RPMI7951 (cell line): ENCODE measurements at places on chromosomes 6 and 20.

GRCh38 chr6:15409301-15410125, 163.6 kb downstream of the JARID2 start:
- no peak for DNase-seq

- peak; percentile 25 for DNase-seq
These were observed 2.9 kb downstream of the MAP7 start for GRCh38 chr6:136547336-136547735.

DNA sequence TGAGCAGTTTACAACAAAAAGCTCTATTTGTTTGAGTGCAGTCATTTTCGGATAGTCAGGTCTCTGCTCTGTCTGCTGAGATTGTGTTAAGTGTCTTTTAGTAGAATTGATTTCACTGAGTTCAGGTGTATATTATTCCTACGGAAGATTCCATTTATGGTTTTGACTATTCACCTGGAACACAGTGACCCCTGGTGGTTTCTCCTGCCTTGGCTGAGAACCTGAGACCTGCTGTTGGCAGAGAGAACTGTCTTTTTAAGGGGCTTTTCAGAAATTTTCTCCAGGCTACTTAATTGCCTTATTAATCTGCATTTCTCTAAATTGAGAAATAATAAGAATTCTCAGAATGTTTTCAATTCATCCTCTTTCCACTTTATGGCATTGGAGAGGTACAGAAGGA, 508.0 kb downstream of the TBC1D32 start:
- DNase-seq = peak; percentile 11

DNA sequence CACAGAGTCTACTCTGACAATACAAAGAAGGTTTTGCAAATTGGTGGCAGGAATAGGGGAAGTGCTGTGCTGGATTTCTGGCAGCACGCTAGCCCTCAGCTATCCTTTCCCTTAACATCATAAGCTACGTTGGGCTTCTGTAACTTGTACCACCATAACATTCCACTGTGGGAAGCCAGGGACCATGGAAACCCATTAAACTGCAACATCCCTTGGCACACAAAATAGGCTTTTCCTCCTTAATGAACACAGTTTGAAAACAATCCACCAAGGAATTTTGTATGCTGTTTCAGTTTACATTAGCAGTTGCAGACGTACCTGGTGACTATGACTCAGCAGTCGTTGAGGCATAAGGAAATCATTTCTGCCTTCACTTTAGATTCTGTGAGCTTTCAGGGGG, 203.9 kb upstream of the RAB32 start:
- DNase-seq = peak; percentile 15

DNA sequence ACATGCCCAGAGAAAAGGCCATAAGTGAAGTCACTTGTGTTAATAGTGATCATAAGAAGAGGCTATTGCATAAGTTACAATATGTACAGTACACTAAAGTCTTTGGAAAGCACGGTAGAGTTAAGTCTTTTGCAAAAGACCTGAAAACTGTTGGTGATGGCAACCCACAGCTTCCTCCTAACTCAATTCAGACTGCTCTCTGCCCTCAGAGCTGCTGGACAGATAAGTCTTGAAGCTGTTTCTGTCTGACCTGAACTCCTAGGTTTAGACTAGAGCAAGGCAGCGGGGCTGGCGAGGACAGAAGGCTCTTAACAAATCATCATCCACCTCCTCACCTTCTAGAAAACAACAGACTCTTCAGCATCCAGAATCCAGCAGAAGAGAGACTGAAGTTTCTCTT, 125.4 kb downstream of the CD24 start:
- no peak for DNase-seq

DNA sequence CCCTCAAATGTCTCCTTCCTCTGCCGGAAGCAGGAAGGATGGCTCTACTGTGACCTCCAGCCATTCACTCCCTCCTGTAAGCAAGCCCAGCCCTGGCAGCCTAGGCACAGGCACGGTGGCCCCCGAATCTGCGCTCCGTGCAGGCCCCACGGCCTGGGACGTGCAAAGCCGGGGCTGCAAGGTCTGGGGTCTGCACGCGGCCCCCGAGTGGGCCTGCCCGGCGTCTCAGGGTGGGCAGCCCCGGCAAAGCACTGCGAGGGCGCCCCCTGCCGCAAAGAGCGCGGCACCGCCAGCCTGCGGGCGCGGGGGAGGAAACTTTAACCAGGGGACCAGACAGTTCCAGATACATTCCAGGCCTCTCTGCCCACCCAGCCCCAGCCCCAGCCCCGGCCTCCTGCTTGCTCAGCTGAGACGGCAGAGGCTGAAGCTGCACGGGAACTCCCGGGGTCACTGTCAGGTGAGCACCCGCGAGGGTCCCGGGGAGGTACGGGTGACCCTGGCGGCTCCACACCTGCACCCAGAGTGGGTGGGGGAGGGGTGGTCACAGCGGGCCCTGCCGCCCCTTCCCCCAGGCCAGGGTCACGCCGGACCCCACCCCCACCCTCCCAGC, 98.8 kb downstream of the ASXL1 start:
- DNase-seq = peak; percentile 26

DNA sequence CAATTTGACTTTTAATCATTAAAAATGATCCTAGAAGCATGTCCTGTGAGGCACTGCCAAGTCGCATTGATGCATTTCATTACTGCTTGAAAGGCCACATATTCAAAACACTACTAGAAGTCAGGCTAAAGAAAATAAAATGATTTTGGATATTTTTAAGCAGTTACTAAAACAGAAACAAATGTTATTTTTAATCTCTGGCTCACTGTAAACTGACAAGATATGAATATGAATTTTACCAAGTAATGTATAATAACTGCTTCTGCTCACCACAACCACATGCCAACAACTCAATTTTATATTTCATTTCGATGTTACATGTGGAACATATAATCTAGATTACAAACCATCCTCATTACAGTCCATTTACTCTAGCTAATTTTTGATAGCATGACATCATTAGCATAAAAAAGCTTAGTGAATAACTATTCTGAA, 90.6 kb downstream of the ATXN1 start:
- no peak for DNase-seq

DNA sequence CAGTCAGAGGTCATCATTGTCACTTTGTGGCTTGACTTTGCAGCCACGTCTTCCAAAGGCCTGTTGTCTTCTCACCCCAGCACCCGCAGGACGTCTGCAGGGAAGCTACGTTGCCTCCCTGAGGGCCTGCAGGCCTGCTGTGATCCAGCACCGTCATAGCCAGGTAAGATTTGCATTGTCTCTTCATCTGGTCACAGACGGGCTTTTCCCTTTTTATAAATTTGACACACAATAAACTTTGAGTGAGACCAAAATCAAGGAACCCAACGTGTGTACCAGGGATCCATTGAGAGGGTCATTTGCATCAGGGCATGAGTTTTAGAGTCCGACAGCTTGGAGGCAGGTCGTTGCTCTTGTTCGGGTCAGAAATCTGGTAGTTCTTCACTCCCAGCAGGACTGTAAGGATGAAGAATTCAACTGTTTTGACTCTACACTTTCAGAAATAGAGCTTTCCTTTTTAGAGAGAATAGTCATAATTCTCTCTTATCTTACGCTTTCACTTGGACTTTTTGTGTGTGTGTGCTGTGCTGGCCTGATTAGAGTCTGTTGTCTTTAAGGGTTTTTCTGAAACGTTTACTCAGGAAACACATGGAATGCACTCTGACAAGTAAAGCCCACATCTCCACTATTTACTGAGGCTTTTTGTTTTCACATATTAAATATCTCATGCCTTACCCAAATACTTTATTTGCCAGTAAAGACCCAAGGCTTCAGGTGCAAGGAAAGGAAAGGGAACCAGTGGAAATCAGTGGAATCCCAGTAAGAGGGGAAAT, 177.2 kb upstream of the TAB2 start:
- DNase-seq = no peak

GRCh38 chr6:149044528-149044927, 273.0 kb upstream of the TAB2 start:
- DNase-seq = no peak

DNA sequence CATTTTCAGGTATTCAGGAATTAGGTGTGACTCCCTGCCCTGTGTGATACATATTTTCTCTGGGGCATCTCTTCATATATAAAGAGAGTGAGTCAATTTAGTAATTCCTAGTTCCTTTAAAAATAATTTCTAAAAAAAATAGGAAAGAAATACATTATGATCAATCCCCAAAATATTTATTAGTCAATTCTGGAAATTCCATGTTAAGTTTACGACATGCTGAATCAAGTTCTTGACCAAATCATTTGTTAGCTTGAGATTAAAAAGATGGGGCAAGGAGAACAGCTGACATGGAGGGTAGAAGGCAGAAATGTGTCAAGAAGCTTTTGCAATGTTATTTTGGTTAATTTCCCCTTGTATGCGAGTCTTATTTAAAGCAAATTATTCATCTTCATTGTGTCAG, 22.7 kb upstream of the PRDM1 start:
- DNase-seq = no peak

- no peak for DNase-seq
These were observed 26.0 kb upstream of the KIF3B start for GRCh38 chr20:32251470-32251869.

DNA sequence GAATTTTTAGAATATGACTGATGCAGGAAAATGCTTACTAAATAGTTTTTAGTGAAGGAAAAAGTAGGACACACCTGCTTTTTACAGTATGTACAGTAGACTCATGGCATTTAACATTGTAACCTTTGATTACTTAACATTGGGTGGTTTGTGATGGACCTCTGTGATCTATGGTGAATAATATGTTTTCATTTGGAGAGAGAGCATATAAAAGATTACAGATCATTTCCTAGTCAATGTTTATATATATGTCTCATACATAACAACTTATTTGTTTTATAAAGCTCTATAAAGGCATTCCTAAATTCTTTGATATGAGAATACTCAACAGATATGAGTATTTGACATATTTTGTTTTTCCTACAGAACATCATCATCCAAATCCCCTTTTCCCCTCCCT, 129.3 kb upstream of the PDE7B start:
- no peak for DNase-seq

DNA sequence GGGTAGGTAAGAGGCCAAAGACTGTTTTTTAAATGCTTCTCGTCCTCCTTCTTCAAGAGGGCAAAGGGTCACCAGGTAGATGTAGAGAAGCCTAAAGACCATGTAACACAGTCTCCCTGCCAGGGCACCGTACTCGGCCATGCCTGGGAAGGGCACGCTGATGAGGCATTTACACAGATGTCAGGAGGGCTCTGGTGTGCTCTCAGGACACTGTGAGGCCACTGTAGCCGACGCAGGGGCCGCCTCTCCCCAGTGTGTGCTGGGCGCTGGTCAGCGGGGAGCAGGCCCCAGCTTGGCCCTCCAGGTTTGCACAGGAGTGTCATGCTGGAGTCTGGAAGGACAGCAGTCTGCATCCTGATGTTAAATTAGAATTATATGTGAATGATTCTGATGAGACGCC, 7.1 kb upstream of the MTG2 start:
- DNase-seq = no peak

DNA sequence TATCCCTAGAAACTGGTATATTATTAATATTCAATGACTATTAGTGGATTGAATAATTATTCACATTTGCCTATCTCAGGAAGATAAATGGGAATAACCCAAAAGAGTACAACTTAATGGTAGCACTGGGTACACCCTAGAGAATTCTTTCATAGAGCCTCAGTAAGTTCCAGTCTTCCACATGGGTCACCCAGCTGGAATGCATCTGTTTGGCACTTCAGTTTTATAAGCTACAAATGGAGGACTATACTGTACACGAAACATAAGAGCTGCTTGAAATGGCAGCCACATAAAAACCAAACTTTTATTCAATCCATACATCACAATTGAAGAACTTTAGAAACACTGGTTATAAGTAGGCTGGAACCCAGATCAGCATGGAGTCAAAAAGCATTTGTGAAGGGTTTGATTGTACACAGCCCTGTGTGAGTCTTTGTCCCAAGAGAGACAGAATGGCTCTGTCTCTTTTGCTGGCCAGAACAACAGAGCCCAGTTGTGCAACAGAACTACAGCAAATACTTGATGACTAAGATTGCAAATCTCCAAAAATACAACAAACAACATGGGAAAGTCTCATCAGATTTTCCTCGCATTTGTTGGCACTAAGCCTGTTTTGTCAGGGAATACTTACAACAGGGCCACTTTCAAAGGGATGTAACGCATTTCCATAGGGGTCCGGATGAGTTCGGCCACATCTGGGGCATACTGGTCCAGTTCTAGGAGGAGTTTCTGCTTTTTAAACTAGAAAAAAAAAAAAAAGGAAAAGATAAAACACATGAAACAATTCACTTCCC, 39.5 kb downstream of the PIGU start:
- DNase-seq = peak; percentile 64

DNA sequence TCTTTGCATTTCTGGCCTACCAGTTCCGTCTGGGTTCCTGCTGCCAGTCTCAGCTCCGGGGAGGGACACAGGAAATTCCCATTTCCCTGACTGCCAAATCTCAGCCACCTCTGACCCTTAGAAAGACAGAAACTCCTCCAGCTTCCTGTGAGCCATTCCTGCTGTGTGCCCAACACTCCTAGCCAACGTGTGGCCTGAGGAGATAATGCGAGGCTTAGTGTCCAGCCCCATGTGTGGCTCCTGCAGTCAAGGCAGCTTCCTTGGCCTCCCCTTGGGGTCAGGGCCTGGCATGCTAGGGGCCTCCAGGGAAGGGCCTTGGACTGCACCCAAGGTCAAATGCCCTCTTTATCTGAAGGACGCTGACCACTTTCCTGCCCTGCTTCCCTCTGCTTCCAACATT, 45.1 kb downstream of the MAFB start:
- DNase-seq = peak; percentile 75

DNA sequence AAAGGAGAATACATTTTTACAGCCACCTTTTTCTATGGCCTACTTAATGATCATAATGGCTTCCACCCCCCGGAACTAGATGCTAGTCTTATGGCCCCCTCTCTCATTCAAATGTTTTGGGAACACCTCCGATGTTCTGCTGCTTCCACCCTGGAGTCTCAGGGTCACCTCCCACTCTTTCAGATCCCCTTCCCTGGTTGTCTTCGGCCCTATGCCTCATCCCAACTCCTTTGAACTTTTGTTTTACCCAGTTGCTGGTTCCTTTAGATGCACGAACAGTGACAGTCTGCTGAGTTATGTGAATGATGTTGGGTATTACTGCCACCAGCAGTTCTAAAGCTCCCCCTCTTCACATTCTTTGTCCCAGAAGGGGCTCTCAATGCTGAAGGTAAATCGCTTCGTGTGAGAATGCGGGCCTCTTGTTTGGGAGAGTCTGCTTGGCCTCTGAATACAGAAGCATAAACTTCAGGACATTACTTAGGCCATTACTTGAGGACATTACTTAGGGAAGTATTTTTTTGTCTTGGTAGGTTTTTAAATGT, 309.1 kb downstream of the SOX4 start:
- DNase-seq = no peak

DNA sequence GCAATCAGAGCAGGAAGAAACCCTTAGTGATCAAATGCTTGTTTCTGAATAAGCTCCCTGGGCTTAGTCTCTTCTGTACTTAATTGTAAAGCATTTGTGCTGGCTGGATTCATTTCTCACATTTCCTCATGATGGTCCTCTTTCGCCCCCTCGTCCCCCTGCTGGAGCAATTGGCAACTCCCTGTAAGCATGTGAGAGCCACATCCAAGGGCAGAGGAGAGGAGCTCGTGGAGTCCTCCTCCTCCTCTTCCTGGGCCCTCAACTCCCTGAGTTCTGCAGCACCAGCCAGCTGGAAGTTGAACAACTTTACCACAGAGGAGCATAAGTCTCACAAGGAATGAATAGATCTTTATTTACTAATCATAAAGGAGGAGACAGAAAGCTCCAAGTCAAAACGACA, 12.6 kb downstream of the ANKEF1 start:
- peak; percentile 50 for DNase-seq
